ENCODE measurements at places on chromosomes 5 and 9.

GRCh38 chr5:41747301-41747700 is 122.9 kb downstream of the OXCT1 start:
- no peak for DNase-seq

- no peak for DNase-seq
These were observed 27.5 kb downstream of the SEC61B start for GRCh38 chr9:99249619-99250018.

GRCh38 chr5:67306965-67307607 is 110.5 kb upstream of the CD180 start:
- no peak for DNase-seq

- no peak for DNase-seq
These were observed 831 bp downstream of the RMRP start for GRCh38 chr9:35656831-35657545.

- no peak for DNase-seq
These were observed 197.0 kb downstream of the PCSK1 start for GRCh38 chr5:96236051-96236450.

DNA sequence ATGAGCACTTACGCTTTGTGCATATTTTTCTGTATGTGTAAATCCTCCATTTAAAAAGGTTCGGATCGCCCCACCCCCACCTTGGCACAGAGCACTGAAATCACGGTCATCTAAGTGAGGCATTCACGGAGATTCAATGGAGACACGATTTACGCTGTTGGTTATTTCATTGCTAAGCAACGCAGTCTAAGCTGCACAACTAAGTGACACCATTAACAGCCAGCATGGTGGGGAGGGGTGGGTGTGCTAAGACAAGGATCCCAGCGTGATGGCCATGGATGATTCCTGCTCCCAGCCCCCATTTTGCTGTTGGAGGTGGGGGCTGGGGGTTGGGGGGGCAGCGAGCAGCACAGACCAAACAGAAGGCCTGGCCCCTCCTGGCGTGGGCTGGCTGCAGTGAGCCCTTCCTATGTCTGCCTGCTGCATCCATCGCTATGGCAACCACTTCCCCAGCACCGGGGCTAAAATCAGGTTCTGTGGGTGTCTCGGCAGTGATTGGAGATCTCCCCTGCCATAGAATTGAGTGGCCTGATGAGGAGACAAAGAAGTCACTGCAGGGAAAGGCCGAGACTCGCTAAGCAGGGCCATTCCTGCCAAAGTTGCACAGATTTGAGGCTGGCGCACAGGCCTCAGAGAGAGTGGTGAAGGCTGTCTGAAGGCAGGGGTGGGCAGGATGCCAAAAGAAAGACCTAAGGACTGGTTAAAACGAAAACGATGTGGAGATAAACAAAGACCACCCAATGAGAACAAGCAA is 14.3 kb upstream of the MARCHF6 start:
- no peak for DNase-seq

DNA sequence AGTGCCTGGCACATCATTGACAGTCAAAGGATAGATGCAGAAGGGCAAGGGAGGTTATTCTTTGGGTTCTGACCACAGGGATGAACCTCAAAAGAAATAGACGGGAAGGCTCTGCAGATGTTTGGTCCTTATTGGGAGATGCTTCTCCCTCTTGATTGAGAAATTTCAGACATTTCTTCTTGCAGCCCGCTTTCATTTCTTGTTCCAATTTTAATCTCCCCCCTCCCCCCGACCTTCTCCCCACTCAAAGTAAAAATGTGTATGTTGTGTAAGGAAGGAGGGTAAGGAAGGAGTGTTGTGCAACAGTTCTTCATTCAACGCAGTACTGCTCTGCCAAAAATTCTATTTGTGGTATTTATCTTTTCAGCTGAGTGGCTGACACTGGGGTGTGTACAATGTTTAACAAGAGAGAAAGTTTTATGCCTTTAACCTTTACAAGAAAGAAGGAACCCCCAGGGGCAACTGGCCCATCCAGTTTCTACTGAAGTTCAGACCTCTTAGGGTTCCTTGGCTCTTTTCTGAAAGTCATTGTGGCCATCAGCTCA is 46.3 kb upstream of the TNFSF15 start:
- DNase-seq: no peak

- no peak for DNase-seq
These were observed 724 bp downstream of the MACROH2A1 start for GRCh38 chr5:135398160-135398854.

DNA sequence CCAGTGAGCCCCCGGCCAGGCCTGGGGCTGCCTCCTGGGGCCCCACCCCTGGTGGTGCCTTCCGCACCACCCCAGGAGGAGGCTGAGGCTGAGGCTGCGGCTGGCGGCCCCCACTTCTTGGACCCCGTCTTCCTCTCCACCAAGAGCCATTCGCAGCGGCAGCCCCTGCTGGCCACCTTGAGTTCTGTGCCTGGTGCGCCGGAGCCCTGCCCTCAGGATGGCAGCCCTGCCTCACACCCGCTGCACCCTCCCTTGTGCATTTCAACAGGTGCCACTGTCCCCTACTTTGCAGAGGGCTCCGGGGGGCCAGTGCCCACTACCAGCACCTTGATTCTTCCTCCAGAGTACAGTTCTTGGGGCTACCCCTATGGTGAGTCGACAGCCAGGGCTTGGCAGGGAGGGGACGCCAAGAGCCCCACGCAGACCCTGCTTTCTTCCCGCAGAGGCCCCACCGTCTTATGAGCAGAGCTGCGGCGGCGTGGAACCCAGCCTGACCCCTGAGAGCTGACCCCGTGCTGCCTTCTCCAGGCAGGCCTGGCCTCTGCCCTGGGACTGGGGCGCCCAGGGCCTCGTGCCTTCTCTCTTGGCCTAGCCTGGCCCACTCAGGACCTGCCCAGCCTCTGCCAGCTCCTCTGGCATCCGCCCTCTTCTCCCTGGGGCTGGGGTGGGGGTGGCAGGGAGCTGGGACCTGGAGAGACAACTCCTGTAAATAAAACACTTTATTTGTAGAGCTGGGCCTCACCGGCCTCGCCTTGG is 4.0 kb upstream of the EHMT1 start:
- no peak for DNase-seq

DNA sequence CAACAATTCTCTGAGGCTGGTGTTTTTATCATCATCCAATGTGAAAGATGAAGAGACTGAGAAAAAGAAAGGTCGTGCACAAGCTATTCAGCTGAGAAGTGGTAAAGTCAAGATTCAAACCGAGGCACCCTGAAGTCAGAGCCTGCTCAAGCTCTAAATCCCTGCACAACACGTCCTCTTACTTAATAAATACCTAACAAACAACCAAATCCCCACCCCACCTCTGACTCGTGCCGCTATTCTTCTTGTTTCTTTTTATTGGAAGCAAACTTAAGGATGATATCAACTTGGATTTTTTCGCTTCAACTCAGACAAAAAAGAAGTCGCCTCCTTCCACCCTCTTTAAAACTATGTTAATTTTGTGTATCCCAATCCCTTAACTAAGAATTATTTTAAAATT is 140.2 kb downstream of the CEP120 start:
- DNase-seq: no peak

GRCh38 chr5:81046041-81046440 is 85.9 kb downstream of the RASGRF2 start:
- DNase-seq: no peak

DNA sequence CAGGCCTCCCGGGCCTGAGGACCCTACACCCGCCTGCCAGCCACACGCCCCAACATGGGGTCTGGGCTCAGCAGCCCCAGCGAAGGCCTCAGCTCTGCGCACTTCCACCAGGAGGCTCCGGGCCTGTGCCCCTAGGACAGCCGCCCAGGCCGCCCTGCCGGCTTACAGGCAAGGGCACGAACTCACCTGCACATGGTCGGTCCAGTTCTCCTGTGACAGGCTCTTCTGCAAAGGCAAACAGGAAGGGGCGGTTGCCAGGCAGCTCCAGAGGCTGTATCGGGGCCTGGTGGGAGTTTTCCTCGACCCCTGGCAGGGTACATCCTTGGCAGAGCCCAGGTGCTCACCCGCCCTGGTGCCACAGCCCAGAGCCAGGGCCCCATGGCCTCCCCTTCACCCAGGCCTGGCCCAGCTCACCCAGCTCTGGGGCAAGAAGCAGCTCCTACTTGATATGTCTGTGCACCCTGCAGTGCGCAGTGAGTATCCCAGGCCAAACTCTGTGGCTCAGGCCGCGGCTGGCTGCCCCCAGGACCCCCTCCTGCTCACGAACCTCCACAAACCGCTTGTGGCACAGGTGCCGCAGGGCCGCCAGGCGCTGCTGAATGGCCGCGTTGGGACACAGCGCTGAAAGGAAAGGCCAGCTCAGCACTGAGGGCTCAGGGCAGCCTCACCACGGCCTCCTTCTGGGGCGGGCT is 52.2 kb upstream of the NRARP start:
- DNase-seq: no peak

DNA sequence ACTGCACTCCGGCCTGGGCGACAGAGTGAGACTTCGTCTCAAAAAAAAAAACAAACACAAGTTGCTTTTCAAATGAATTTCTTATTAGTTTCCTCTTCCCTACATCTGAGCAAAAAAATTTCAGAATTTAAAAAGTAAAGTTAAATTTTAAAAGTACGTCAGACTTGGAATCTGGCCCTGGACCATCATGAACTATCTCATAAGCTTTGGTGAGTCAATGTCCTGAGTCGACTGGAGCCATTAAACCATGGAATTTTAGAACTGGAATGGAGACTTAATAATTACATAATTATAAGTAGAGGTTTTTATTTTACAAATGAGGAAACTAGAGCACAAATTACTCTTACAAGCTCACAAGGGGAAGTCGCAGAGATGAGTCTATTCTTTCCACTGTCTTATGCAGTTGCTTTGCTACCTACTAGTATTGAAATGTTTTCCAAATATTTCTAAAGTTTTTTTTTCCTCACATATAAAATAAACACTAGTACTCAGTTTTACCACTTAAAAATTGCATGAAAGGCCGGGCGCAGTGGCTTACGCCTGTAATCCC is 98.0 kb upstream of the ZNF608 start:
- no peak for DNase-seq

DNA sequence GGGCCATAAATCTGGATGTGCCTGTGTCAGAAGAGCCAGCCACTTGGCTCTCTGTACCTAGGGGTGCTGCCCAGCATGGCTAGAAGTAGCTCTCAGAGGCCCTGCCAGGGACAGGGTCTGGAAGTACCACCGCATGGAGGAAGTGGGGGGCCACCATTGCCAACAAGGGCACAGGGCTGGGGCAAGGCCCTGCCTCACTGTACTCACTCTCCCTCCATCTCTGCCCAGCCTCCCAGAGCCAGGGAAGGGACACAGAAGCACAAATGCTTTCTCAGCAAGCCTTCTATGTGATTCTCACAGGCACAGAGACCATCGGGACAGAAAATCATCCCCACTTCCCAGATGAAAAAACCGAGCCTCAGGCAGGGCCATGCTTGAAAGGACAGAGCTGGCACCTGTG is 138.1 kb downstream of the C5orf15 start:
- no peak for DNase-seq

GRCh38 chr9:21001581-21001980 is 29.9 kb downstream of the HACD4 start:
- no peak for DNase-seq

GRCh38 chr9:121678501-121679022 is 27.1 kb downstream of the DAB2IP start:
- no peak for DNase-seq

- no peak for DNase-seq
These were observed 353 bp downstream of the ACSL6 start for GRCh38 chr5:132010989-132011621.

DNA sequence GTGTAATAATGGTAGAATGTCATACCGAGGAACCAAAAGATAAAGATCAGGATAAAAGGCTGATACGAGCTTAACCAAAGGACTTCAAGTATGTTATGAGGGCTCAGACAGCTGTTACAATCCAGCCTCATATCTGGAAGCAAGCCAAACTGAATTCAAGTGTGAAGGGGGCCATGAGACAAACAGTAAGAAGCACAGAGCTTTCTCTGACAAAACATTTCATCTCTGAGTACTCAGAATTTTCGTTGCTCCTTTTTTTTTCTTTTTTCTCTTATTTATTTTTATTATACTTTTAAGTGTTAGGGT is 52.9 kb upstream of the CD180 start:
- no peak for DNase-seq

GRCh38 chr5:178201221-178201926 is 3.0 kb upstream of the HNRNPAB start:
- no peak for DNase-seq

DNA sequence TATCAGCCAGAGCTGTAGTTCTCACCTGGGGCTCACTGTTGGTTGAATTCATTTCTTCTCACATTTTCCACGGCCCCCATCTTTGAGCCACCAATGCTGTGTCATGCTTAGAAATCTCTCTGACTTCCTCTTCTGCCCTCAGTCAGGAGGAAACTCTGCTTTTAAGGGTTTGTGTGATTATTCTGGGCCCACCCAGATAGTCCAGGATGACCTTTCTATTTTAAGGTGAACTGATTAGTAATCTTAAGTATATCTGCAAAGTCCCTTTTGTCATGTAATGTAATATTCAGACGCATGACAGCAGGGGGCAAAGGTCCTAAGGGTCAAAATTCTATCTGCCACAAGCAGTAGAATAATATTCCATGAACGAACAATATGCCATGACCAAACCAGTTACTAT is 88.4 kb downstream of the AK8 start:
- no peak for DNase-seq

DNA sequence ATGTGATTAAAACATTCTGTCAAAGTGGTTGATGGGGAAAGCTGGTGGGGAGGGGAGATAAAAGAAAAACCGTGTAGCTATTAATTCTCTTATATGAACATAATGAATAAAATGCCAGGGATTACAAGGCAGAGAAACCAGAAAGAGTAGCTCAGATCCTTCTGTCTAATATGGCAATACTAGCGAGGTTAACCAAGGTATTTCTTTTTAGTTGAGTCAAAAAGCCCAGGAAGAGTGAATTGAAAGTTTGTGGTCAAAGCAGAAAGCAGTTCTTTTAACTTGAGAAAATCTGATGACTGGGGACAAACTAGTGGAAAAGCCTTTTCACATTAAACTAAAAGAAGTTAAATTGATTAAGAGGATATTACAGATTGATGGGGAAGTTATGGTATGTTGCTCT is 76.0 kb downstream of the ERBIN start:
- no peak for DNase-seq
